ENCODE measurements at places on chromosomes 7 and 10. TPM values are rescaled to one million over a fixed set of nuclear protein-coding genes. Genes with fewer than 3 reads are reported as not detected.

COBL gene
- total RNA-seq, result not detected

OPN4 gene
- total RNA-seq, result not detected

DNA sequence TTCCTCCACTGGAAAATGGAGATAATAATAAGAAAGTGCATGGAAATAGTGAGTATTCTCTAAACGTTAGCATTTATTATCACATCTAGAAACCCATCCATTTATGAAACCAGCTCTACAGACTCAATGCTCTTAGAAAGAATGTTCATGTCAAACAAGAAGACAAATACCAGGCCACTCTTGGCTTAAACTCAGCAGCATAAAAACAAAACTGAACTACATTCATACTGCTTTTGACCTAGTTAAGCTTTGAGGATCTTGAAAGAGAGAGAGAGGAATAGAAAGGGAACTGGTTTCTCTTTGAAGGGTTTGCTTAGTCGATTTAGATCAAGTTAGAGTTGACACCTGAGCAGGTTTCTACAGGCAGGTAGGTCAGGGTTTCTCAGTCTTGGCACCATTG is 332.9 kb upstream of the PRKCQ start:
- no peak for DNase-seq

GRCh38 chr7:15554744-15555143 is 7.1 kb downstream of the AGMO start:
- no peak for DNase-seq

DNA sequence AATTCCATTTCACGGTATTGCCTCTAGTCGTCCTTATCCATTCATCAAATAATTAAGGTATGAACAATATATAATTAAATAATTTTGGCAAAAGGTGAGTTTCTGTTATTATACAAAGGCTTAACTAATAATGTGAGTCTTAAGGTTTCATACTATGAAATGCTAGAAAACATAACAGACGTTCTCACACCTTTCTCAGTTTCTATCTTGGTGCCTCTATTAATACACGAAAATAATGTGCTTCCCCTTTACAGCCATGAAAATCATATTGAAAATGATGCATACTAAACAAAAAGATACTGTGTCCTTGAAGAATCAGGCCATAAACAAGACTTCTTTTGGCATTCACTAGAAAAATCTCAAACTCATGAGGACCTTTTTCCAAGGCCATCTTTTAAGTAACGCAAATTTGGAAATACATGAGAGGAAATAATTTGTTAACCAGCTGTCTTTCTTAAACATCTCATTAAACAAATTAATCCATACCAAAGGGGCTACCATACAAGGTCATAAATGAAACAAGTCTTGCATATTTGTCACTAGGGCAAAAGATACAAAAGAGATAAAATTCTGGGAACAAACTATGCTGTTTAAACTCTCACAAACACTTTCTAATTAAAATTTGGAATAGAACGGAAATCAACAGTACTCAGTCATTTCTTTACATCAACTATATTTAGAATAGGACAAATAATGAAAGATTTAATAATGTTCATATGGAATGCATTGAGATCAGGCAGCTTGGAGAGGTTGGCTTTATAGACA is 53.9 kb upstream of the CAV2 start:
- no peak for DNase-seq

DNA sequence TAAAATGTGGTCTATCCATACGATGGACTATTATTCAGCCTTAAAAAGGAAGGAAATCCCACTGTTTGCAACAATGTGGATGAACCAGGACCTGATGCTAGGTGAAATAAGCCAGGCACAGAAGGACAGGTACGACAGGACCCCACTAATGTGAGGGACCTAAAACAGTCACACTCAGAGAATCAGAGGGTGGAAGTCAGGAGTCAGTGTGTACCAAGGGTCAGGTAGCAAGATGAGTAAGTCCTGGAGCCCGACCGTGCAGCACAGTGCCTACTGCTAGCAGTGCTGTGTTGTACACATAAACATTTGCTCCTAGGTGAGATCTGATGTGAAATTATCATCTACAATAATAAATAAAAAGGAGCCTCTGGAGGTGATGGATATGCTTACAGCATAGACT is 322.3 kb downstream of the GLRX3 start:
- no peak for DNase-seq

DNA sequence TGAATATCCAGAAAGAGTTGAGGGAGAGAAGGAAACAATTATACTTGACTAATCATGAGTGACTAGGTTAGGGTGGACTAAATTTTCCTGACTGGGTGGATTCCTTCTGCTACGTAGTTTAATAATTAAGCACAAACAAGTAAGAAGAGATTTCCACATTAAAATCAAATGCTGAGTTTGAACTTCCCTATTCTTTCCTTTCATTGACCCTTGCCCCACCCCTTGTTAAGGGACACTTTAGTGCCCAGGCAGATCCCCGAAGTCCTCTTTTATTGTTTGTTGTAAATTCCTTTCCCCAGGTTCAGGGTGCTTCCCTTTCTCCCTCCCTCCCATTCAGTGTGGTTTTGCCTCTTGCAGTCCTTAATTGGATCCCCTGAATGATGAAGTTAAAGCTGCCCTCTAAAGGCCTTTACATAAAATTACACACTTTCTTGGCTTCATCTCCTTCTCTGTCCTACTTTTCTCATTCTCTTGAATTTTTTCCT is 8.8 kb upstream of the SPAM1 start:
- no peak for DNase-seq

DNA sequence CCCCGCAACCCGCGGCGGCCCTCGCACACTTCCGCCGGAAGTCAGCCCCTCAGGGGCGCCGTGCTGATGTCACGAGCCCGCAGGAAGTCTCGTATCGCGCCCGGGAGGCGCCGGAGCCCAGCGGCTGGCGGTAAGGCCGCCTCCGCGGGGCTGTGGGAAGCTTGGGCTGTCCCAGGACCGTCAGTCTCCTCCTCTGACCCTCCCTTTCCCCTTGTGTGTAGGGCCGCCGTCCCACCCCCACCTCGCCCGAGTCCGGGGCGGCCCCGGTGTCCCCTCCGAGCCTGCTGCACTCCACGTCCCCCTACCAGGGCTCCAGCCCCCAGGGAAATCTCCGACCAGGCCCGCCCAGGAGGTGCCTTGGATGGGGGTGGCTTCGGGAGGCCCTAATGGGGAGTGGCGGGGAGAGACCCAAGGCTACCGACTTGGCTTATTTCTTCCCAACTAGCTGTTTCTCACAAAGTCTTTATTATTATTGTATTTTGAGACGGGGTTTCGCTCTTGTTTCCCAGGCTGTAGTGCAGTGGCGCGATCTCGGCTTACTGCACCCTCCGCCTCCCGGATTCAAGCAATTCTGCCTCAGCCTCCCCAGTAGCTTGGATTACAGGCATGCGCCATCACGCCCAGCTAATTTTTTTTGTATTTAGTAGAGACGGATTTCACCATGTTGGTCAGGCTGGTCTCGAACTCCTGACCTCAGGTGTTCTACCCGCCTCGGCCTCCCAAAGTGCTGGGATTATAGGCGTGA is at the start of gene ZDHHC4:
ZDHHC4 (plus strand) TSS at position 86 of the 745 bp plus-strand sequence. CDS start 3,108 bp downstream, outside the sequence.
- DNase-seq, result peak; percentile 49

DNA sequence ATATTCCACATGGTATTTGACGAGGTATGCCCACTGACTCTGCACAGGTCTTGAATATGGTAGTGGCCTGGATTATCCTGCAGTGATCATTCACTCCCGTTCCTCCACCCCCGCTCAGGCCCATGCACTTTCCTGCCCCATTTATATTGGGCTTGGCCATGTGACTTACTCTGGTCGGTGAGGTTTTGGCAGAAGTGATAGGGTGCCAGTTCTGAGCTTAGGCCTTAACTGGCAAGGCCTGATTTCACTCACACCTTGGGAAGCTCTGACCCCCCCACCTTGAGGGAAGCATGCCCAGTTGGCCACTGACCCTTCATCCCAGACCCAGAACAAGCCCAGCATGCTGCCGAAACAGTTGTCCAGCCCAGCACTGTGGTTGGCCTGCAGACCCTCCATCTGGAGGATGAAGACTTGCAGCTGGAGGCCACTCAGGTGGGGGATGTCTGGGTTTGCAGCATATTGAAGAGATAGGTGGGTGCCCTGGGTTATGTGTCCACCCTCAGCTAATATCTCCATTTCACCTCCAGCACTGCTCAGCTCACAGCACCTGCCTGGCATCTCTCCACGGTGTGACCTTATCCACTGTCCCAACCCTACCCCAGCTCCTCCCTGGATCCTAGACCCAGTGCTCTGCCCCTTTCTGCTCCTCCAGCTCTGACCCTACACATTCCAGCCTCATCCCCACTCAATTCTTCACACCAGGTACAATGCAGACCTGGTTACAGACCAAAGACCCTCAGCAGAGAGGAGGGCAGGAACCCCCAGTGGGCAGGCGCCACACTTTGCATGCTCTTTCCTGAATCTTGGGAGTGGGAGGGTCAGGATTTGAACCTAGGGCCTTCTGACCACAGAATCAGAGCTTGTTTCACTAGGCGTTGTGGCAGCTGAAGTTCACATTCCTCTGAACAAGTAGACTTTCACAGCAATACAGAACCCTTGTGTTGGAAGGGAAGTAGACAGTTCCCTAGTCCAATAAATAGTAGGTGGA is 138.1 kb upstream of the CHST15 start:
- no peak for DNase-seq

DNA sequence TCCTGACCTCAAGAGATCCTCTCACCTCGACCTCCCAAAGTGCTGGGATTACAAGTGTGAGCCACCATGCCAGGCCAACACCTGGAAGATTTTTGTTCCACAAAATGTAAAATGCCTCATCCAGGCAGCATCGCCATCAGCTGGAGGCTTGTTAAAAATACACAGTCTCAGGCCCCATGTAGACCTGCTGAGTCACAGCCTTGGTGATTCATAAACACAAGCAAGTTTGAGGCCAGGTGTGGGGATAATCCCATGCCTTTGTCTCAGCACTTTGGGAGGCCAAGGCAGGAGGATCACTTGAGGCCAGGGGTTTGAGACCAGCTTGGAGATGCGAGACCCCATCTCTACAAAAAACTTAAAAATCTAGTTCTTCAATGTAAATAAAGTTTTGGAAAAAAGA is 49.1 kb upstream of the FOXK1 start:
- no peak for DNase-seq

GRCh38 chr7:77262316-77262715 is 62.7 kb upstream of the FGL2 start:
- no peak for DNase-seq

- peak; percentile 40 for DNase-seq
Observed at GRCh38 chr7:21996641-21997040, 50.9 kb upstream of the CDCA7L start.
